Adrenal gland (tissue), 19 donors: ENCODE measurements at places on chromosomes 2 and 18.

DNA sequence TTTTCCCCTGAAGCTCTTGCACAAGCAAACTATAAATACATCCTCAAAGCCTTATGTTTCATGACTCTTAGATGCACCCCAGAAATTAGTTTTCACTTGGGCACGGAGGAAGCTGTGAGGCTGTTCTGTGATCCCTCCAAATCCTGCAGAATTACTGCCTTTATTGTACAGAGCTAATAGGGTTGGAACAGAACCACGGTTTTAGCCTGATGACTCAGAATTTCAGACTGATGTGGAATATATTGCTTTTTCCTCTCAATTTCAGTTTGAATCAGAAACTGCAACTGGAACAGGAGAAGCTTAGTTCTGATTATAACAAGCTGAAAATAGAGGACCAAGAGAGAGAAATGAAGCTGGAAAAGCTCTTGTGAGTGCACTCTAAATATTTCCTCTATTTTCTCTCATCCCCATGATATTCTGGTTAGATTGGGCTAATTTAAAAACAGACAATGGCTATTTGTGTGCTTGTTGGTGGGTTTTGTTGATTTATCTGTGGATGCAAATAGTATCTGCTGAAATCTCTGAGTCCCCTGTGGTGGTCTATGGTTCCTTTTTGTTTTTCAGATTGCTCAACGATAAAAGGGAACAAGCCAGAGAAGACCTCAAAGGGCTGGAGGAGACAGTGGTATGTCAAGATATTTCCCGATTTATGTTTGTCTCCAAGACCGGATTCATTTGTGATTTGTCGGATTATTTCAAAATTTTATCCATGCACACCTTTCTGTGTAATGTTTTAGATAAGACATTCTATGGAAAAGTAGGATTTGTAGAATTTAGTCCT lies 38.2 kb upstream of the LYPD6B start:
- DNase-seq, result no peak

DNA sequence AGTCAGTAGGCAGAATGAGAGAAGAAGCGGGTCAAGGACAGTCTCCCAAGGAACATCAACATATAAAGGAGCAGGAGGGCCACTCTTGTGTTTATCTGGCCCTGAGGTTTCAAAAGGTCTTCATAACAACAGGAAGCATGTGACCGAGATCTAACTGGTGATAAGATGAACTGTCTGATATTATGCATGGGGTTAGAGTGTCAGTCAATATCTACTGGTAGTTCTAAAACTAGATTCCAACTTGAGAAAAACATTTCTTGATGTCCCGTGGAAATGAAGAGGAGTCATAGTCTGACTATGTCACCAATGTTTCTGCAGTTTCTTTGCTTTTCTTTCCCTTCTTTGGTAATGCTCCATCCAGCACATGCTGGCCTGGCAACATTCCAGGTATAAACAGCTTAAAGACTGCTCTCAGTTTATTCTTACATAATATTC lies 77.5 kb upstream of the ITPRID2 start:
- DNase-seq, result no peak

- DNase-seq, result no peak
Measured at GRCh38 chr2:230184727-230185578, 34.8 kb downstream of the SP110 start.

DNA sequence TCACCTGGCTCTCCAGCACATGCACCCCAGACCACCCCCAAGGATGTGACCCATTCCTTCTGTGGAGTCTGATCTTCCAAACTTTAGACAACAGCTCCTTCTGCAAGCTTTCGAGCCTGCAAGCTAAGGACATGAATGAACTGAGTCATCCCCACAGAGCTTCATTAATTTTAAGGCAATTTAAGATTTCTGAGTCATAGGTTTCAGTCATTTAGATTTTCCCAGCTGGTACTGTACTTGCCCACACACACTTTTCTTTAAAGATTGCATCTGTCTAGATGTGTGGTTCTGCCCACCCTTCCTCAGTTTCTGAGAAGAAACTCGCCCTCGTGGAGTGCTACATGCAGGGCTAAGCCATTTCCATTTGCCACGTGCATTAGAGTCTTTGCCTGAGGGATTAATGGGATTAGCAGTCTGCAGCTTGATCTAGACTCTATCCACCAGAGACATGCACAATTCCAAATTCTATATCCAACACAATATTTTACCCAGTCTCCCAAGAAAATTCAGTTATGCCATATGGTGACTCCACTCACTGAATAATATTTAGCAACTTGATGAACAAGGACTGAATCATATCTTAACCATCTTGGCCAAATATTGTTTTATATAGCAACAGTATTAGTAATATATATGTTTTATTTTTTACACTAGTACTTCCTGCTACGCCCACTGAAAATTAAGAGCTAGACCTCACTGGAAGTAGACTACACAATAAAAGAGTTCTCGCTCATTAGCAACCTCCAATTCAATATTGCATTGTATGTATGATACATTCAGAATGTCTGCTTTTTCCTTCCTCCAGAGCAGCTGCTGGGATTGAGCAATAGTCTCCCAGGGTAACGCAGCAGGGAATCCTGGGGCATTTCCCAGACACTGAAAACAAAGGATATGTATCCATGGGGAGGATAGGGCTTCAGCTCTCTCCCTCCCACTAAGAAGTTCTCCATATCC lies 14.3 kb upstream of the TRIB2 start:
- DNase-seq, result no peak

DNA sequence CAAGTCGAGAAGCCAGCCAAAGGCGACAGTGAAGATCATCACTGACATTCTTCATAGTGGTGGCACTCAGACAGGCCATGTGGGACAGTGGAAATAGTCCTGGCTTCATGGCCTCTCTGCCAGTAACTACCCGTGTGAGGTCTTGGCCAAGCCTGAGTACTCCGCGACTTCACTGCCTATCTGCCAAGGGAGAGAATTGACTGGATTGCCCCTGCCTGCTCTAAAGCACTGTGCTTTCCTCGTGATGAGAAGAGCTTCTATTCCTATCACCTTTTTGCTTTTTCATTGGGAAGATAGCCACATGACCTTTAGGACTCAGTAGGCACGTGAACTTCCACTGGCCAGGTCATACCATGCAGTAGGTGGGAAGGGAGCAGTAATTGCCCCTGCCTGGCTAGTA lies 239.3 kb downstream of the HAUS1 start:
- DNase-seq, result no peak

DNA sequence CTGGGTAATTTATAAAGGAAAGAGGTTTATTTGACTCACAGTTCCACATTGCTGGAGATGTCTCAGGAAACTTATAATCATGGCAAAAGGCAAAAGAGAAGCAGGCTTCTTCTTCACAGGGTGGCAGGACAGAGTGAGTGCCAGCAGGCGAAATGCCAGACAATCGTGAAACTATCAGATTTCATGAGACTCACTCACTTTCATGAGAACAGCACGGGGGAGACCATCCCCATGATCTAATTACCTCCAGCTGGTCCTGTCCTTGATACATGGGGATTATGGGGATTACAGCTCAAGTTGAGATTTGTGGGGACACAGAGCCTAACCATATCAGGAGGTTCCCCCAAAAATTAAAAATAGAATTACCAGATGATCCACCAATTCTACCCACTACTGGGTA lies 675.5 kb upstream of the SLC8A1 start:
- DNase-seq, result no peak

DNA sequence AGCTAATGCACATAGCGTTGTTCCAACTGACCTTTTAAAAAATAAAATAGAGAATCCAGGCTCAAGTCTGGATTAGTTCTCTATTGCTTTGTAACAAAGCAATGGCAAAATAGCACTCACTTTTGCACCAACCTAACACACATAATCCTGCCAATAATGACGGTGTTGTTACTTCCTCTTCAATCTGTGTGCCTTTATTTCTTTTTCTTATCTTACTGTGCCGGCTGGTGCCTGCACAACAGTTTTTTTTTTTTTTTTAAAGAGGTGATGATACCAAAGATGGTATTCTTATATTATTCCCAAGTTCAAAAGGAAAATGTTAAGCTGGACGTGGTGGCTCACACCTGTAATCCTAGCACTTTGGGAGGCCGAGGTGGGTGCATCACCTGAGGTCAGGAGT lies 3.4 kb downstream of the PLB1 start:
- DNase-seq, result no peak

DNA sequence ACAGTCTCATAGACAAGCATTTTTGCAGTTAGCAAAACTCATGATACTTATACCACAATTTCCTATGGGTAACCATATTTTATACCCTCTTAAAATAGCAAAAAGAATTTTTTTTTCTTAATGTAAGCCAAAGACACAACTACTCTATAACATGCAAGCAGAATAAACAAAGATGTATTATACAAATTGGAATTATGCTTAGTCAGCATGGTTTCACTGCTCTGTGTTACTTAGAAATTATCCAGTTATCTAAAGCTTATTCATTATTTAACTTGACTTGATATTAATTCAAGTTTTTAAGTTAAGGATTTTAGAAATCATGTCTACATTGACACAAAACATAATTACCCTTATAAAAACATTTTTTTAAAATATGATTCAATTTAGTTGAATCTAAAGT lies 449.8 kb upstream of the CDH2 start:
- DNase-seq, result no peak

GRCh38 chr2:161250864-161251436 lies 57.3 kb upstream of the PSMD14 start:
- DNase-seq, result peak; percentile 15

DNA sequence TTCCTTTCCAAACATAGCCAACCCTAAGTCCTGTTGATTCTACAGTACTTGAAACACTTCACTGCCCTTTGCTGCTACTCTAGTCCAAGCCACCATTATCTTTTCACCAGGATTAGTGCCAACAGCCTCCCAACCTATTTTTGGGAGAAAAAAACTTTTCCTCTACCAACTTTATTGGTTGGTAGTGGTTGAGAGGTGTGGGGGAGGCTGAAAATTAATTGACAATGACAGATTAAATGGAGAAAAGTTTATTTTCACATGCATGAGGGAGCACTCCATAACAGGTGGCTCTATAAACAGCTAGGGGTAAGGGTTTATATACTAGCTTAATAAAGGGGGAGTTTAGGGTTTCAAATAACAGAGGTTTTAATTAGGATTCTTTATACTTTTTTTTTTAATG lies 37.8 kb upstream of the ITPRID2 start:
- DNase-seq, result no peak

GRCh38 chr2:65800998-65801397 lies 368.6 kb upstream of the SPRED2 start:
- DNase-seq, result peak; percentile 8

GRCh38 chr18:38170845-38171244 lies 605.2 kb upstream of the CELF4 start:
- DNase-seq, result no peak

DNA sequence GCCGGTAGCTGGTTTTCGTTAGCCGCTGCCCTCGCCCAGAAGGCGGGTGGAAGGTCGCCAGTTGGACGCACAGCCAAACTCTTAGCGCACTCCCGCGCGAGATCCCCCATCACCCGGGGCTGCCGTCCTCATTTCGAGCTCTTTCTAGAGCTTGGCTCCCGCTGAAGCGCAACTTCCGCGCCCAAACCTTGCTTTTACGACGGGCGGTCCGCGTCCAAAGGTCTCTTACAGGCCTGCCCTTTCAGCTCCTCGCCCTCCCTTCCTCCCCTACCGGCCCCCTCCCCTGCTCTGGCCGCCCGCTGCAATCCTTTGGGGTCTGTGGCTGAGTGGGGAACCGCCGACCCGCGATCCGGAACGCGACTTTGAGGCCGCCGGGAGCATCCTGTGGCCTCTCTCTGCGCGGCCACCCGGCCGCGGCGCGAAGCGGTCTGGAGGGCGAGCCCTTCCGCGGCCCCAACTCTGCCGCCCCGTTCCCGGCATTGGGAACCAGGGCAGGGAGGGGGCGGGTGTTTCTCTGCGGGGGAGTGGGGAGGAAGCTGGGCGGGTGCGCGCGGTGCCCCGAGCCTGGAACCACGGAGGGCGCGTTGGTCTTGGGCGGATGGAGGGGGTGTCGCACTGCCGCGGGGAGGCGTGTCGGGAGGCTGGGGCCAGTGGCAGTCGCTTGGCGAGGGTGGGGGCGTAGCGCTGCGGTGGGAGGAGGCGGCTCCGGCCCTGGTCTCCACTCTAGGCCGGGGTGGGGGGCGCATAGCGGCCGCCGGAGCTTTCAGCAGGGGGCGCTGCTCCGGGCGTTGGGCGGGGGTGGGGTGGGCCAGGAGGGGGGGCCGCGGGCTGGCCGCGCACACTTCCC lies at the start of gene GDF7:
GDF7 (plus strand) TSS at position 841 of the 847 bp plus-strand sequence. CDS start 96 bp downstream, outside the sequence.
- peak; percentile 16 for DNase-seq

DNA sequence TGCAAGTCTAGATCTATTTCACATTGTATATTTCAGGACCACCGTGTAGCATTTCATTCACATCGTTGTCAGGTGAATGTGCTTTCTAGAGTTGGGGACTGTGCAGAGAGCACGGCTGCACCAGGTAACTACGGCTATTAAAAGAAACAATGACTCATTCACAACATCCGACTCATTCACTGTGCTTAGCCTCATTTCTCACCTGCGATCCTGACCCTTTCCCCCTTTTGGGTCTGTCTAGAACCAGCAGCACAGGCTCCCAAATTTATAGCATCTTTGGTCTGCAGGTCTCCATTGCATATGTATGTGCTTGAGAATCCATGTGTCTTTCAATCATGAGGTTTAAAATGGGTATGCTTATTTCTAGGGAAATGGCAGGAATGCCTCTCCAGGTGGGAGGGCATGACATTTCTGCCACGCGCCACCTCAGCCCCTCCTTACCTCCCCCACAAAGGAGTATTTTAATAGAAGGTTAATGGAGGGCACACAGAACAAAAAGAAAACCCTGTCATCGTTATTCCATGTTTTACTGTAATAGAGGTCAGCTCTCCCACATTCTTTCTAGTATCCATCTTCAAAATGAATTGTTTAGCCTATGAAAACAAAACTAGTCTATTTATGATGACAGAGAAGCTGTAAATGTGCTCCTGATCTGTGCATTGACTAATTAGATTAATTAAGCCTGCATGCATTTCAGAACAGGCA lies 246.7 kb upstream of the EPHA4 start:
- no peak for DNase-seq

- DNase-seq, result no peak
Measured at GRCh38 chr2:145957929-145958328, 1438.0 kb upstream of the ZEB2 start.

GRCh38 chr2:173654161-173654895 lies 299.7 kb downstream of the CDCA7 start:
- no peak for DNase-seq
